GM19239 (cell line): ENCODE measurements at places on chromosomes 16 and 17.
A peak's percentile ranks its signal among the peaks of the same experiment; 100 is the strongest.

- DNase-seq: no peak
Measured at GRCh38 chr17:77111934-77112296, 28.9 kb upstream of the SEC14L1 start.

DNA sequence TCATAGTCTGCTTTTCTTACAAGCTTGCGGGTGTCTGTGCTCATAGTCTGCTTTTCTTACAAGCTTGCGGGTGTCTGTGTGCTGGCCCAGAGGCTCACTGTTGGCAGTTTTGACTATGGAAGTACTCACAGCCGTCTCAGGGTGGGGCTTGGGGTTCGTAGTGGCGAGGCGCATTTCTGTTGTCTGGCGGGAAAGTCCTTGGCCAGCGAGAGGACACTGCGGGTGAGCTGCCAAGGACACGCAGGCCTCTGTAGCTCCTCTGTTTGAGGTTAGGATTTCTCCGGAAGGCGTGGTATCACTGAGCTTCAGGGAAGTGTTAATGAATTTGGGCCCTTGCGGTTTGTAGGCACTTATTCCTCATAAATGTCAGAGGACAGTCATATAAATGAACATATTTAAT is 13.5 kb downstream of the TBCD start:
- no peak for DNase-seq

DNA sequence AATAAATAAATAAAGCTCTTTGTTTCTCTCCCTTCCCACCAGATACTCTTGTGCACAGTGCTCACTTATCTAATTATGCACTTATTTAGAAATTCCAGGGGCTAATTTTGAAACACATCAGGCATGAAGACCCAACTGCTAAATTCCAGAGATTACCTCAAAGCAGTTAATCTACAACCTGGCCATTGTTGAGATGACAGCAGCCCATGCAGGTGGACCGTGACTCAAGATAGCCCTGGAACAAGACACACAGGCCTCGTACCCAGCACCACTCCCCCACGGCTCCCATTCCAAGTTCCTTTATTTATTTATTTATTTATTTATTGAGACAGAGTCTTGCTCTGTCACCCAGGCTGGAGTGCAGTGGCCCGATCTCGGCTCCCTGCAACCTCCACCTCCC is 60.1 kb upstream of the NPEPPS start:
- DNase-seq: no peak

- DNase-seq: peak; percentile 58
Measured at GRCh38 chr16:57999971-58000705, at the start of gene ZNF319. Gene ZNF319 (minus strand): TSS chr16:58000672. CDS start chr16:57998265, 2,407 bp downstream.

- DNase-seq: no peak
Measured at GRCh38 chr17:81261582-81262336, 22.6 kb downstream of the NDUFAF8 start.

- no peak for DNase-seq
Measured at GRCh38 chr17:6497496-6498221, 53.4 kb downstream of the PIMREG start.

GRCh38 chr16:15966420-15966819 is 17.0 kb downstream of the ABCC1 start:
- no peak for DNase-seq

DNA sequence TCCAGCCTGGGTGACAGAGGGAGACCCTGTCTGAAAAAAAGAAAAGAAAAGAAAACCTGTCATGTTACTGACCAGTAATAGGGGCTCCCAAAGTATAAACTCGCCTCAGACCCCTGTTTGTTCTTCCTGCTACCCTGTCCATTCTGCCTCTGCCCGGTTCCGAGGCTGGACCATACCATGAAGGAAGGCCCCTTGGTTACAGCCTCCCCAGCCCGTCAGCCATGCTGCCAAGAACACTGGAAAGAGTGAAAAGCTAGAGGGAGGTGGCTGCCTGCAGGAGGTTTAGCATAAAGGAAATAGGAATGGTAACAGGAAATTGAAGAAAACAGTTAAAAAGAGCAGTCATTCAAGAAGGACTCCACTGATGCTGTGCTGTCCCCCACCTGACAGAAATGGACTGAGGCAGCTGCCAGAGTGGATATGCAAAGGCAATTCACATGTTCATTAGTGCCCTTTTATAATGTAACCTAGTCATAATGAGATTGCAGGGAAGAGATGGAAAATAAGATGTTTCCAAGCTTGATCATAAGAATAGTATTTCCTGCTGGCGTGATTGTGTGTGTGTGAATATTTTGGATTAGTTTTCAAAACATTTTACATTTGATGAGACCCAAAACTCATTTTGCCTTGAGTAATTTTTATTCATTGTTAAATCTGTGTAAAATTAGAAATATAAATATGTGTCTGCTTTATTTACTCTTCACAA is 102.6 kb downstream of the GOSR1 start:
- DNase-seq: no peak

GRCh38 chr17:42378959-42379594 is 9.2 kb downstream of the STAT3 start:
- DNase-seq: no peak

DNA sequence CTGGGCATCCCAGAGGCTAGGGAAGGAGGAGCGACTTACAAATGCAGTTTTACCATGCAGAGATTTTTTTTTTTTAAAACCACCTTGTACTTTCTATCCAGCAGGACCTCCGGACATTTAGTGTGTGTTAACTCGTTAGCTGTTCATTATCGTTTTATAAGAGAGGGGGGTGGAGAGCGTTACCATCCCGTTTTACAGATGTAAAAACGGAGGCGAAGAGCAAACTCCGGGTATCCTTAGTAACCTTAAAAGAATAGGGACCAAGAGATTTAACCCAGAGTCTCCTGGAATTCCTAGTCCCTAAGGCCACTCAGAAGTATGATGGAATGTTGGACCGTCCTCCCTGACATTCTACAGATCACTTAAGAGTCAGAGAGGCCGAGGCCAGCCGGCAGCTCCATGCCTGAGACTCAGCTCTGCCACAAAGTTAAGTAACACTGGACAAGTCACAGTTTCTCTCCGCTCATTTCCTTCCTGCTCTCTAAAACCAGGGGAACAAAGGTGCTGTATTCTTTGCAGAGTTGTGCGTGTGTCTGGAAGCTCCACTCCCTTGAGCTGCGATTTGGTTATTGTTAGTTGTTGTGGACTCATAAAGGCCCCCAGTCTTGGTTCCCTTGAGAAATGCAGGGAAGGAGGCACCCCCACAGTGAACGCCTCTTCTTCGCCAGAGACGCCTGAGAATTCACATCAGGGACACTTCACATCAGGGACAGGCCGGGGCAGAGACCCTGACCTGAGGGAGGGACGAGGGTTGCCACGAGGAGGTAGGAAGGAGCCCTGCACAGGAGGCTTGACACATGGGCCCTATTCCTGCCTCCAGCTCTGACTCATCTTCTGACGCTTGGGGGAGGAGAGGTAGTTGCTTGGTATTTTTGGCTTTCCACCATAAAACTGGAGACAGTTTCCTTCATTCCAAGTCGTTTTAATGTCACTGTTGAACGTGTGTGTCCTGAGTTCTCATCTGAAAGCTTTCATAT is 1.2 kb downstream of the DUSP14 start:
- peak; percentile 36 for DNase-seq

- no peak for DNase-seq
Measured at GRCh38 chr16:69239851-69240250, 52.9 kb downstream of the SNTB2 start.
